IMR-90 (cell line): ENCODE measurements at places on chromosomes 6 and 20. TPM values are rescaled to one million over a fixed set of nuclear protein-coding genes. Genes with fewer than 3 reads are reported as not detected.

The HTR1E gene
- total RNA-seq, result not detected in 2 replicates

The SMPD2 gene
- 8.3 and 9.0 TPM in 2 replicates for total RNA-seq

DNA sequence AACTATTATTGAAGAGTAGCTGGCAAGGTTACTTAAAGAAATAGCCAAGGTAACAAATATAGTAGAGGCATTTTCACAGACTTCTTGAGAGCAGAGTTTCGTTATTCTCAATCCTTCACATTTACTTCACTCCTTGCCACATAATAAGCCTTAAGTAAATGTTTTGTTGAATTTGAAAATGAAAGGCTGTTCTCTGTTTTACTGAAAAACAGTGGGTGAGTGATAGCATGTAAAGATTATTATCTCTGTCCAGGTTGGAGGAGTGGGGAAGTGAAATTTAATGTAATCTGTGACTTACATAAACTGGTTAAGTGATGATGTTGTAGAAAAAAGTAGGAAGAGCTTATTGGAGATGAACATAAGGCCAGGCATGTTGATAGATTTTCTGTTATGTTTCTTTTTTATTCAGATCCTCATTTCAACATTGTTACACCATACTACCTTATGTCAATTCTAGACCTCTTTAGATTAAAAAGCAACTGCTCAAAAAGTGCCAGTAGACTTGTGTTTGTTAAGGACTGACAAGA is 55.0 kb downstream of the QKI start:
- no peak overlapping the region for H3K27ac ChIP-seq
- no peak overlapping the region for H3K4me3 ChIP-seq
- no peak for DNase-seq
- H3K4me1 ChIP-seq, result 0 out of 2 replicates have a peak, but pooled peaks cover 1% of the 10 kb centered on the region
- peaks cover 6% of the 10 kb centered on the region for H3K36me3 ChIP-seq

DNA sequence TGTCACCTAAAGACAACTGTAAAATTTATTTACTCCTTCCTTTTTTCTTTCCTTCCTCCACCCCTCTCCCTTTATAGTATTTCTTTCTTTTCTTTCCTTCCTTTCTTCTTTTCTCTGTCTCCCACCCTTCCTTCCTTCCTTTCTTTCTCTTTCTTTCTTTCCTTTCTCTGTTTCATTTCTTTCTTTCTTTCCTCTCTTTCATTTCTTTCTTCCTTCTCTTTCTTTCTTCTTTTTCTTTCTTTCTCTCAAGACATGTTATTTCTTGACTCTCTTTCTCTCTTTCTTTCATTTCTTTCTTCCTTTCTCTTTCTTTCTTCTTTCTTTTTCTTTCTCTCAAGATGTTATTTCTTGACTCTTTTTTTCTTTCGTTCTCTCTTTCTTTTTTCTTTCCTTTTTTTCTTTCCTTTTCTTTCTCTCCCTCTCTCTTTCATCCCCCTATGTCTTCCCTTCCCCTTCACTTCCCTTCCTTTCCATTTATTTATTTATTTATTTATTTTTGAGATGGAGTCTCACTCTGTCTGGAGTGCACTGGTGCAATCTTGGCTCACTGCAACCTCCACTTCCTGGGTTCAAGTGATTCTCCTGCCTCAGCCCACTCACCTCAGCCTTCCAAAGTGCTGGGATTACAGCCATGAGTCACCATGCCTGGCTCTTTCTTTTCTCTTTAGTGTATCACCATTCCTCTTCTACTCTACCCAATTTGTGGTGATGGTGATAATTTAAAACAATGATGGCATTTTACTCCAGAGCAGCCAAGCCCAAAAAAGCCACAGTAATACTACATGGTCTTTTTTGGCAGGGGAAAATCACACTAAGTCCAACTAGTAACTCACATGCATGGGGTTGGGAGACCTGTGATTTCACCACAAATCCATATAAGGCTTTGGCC is 188.2 kb downstream of the ADGRG6 start:
- H3K4me3 ChIP-seq, result no peak overlapping the region
- H3K27ac ChIP-seq, result no peak overlapping the region
- H3K27me3 ChIP-seq, result no peaks in the 10 kb centered on the region
- no peak for DNase-seq

GRCh38 chr6:168507730-168508129 is 66.7 kb downstream of the SMOC2 start:
- H3K27me3 ChIP-seq, result no peaks in the 10 kb centered on the region
- H3K4me3 ChIP-seq, result no peak overlapping the region
- H3K27ac ChIP-seq, result no peak overlapping the region

- DNase-seq, result no peak
- no peaks in the 10 kb centered on the region for H3K4me1 ChIP-seq
- no peaks in the 10 kb centered on the region for H3K36me3 ChIP-seq
- no peaks in the 10 kb centered on the region for H3K27me3 ChIP-seq
- H3K4me3 ChIP-seq, result no peak overlapping the region
Observed at GRCh38 chr6:8934318-8934717, 499.0 kb upstream of the SLC35B3 start.
